Immature natural killer cell (primary cell): ENCODE measurements at places on chromosomes 6 and 20.

DNA sequence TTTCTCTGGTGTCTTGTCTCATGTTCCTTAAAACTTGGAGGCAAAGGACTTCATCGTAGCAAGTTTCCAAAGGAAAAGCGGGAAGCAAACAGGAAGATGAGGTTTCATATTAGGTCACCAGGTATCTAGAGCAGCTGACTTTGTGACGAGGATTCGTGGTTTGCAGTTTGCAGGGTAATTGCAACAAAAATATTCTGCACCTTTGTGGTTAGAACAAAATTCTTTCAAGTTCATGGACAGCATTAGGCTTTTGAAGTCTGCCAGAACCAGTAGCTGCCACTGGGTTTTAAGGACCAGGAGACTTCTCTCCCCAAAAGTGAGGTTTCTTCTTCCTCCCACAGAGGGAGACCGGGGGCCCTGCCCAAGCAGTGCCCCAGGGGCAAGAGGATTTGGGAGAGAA lies 63.4 kb downstream of the RPP40 start:
- DNase-seq = no peak

DNA sequence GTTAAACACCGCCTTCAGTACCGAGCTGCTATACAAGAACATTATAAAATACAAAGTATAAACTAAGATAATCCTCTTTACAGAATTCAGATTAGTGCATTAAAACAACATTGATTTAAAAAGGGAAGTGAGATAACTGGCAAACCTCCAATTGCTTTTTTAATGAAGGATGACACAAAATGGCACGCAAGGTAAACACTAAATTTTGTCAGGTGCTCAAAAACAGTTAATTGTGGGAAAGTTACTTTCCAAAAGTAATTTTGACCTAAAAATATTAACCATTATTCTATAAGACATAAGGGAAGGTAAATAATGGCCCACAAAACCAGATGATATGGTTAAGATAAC lies 53.3 kb downstream of the STX7 start:
- DNase-seq = no peak

DNA sequence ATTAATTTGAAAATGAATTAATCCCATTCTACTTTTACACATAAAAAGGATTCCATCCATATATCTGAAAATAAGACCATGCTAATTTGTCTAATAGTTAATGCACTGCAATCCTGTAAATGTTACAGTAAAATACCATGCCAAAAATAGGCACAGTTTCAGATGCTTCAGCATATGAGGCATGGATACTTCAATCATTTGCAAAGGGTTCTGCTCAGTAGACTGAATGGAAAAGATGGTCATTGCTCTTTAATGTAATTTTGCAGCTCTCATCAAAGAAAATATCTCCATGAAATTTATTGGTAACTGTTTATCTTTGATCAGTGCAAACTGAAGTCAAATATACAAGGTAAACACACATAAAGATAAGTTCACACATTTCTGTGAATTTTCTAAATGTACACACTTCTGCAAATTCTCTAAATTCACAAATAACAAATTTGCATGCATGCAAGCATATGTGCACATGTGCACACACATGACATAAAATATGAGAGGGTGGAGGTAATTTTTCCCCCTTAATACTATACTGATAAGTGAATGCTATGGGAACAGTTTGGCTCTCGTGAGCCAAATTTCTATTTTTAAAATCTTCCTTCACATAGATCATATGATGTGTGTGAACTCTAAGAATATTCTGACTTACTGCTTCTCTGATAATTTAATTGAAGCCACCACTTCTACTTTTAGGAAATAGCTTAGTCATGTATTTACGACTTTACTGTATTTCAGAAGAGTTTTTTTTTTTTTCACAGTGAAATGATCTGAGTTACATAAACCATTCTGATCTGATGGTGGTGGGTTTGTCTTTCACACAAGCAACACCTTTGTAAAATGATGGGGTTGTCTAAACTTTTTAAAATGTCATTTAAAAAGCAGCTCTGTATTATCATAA lies 996.8 kb upstream of the CITED2 start:
- no peak for DNase-seq

- no peak for DNase-seq
These were observed 1.2 kb upstream of the PHACTR3 start for GRCh38 chr20:59603176-59603575.

DNA sequence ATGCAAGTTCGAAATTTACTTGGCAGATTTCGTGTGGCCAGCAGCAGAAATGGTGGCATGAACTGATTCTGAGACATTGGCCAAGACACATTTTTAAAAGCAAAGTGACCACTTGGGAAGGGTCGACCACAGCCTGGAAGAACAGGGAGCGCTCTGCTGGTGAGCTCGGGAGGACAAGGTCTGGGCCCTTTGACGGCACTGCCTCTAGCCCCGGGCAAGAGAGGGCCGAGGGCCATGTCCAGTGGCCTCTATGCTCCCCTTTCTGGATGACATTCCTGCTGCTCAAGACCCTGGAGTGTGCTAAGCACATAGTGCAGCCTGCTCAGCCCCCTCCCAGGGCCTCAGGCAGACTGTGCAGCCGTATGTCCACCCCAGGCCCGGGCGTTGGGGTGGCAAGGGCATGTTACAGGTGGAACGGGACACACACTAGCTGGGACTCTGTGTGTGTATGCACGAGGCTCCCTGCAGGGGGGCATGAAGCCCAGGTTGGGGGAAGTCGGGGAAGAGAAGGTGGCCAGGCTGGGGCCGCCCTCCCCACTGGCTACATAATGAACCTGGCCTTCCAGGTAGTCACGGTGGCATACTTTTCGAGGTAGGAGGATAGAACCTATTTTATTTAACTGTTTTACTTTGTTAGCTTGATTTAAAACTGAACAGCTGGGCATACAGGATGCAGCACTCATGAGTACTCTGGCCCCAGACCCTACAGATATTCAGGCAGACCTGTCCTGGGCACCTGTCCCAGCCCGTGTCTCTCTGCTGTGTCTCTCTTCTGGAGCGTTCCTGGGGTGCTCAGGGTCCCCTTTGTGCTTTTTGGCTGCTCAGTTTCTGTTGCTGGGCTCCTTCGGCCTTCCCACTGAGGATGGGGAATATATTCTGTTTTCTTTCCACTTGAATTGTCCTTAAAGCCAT lies 6.4 kb downstream of the SYNJ2 start:
- DNase-seq = no peak

GRCh38 chr6:163226181-163226835 lies 188.2 kb upstream of the QKI start:
- no peak for DNase-seq

DNA sequence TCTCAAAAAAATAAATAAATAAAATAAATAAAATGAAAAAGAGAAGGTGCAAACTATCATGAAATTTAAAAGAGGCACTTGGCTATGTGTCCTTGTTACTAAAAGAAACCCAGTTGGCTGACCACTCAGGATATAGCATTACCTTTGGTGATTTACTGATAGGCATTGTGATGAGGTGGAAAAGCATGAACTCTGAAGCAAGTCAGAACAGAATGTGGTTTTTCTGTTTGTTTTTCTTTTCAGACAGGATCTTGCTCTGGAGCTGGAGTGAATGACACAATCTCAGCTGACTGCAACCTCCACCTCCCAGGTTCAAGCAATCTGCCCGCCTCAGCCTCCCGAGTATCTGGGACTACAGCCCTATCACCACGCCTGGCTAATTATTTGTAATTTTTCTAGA lies 31.9 kb downstream of the ZNF184 start:
- DNase-seq = no peak

GRCh38 chr6:111483736-111484632 lies 966 bp upstream of the REV3L start:
- no peak for DNase-seq

DNA sequence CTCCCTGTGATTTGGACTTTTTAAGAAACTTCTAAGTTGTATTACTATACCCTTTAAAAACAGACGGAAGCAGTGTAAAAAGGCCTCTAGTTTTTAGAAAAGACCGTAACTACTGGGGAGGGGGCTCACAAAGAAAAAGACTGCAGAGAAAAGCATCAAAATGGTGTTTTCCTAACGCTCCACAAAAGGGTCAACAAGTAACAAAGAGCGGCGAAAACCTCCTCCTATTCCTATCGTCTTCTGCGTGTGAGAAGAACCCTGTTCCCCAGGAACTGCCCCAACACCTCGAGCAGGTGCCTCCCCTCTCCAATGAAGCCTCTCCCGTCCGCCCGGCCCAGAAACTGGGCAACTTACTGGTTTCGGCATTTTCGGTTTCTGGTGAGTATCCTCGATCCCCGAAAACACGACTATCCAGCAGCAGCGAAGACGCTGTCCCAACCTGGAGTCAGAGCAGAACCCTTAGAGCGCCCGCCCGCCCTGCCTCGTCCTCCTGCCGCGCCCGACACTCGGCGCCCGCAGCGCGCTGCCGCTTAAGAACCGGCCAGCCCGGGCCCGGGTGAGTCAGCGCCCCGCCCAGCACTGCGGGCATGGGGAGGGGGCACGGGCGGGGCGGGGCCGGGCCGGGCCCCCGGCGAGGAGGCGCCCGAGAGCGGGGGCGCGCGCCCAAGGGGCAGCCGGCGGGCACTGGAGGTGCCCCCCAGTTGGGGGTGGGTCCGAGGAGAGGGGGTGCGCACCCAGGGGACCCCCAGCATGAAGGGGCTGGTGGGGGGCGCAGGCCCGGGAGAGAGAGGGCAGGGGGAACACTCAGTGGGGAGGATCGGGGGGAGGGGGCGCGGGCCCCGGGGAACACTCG lies 1.2 kb downstream of the EZR start:
- DNase-seq = peak; percentile 73

DNA sequence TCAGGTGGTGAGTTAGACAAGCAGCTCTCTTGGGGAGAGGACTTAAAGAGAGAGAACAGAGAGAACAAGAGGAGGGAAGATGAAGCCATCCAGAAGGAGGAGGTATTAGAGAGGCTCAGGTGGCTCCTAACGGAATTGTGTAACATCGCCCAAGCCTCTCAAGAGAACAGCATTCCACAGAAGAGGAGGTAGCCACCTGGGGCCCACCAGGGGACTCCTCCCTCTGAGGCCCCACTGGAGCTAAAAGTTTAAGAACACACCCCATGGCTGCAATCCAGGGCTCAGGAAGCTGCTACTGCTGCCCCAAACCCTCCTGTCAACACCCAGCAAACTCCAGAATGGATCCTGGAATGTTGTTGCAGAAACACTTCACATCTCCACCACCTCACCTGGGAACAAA lies 23.6 kb upstream of the MDFI start:
- DNase-seq = no peak

- no peak for DNase-seq
These were observed 275.4 kb downstream of the TAF4 start for GRCh38 chr20:61790116-61790827.

DNA sequence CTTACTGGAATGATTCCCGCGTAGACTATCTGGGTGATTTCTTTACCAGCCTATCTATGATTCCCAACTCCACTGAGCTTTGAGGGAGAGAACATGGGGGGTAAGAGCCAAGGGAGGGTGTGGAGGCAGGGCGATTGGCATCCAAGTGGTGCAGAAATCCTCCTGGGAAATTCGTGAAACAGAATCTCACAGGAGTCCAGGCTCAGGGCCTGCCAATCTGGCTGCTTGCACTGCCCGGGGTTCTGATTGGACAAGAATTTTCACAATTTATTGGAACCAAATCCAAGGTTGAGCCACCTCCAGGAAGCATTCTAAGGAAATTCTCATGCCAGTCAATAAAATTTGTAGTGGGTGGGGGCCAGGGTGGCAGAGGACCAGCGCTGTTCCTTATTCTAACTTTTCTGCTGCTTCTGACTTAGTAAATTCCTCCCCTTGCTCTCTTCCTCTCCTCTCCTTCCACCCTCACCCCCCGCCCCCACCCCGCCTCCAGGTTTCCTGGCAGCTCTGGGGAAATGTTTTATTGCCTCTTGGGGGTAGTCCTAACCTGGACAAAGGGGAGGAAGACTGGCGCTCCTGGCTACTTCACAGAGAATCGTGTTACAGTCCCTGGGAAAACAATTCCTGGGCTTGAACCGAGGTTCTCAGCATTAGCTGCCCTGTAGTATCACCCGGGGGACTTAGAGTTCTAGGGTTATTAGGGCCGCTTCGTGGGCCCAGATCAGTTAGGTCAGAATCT lies 3.1 kb downstream of the BMP6 start:
- no peak for DNase-seq

DNA sequence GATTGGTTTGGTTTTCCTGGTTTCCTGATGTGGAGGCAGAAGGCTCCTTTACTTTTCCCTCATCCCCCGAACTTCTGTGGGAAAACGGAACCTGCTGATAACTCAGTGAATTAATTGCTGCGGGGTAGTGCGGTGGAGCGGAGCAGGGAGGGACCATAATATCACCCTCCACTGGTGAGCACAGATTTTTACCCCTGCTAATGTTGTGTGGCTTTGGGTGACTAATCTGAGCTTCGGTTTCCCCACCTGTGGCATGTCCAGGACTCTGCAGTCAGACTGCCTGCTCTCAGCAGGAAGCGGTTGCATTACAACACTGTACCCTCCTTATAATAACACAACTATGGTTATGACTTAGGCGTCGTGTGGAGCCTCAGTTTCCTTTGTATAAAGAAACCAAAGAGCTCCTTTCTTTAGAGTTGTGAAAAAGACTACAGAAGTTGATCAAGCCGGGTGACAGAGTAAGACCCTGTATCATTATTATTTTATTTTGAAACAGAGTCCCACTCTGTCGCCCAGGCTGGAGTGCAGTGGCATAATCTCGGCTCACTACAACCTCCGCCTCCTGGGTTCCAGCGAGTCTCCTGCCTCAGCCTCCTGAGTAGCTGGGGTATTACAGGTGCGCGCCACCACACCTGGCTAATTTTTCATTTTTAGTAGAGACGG lies 2.2 kb upstream of the ID1 start:
- DNase-seq = no peak

DNA sequence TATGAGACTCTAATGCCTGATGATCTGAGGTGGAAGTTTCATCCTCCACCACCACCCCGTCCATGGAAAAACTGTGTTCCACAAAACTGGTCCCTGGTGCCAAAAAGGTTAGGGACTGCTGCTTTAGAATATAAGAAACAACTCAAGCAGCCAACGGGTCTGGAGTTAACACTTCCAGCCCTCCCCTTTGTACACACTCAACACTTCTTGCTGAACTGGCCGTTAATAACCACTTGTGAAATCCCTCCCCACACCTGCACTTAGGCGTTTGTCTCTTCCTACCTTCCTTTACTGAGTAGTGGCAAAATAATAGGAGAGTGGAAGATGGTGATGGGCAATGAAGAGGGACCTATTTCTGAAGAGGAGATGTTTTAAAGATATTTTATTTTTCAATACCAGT lies 10.5 kb downstream of the SAYSD1 start:
- DNase-seq = no peak

GRCh38 chr20:35564905-35565304 lies 23.0 kb downstream of the ERGIC3 start:
- no peak for DNase-seq

DNA sequence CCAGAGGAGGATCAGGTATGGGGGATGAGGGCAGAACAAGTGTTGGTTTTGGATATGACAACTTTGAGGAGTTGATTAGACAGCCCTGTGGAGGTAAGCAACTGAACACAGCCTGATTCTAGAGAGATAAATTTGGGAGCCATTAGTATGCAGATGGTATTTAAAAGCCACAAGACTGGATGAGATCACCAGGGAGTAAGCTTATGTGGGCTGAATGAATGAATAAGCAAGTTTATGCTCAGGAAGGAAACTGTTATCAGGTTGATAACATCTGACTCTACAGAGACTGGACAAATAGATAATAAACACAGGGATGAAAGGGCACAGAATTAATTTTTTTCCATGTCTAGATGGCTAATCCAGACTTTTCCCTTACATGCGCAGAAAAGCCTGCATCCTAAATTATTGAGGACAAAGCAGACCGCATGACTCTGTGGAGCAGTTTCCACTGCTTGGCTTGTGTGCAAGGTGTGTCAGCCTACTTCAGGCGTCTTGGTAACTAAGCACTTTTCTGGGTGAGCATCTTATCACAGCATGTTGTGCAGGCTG lies 150.6 kb downstream of the GJA10 start:
- no peak for DNase-seq
